Fibroblast of skin of left quadriceps (primary cell): ENCODE measurements at places on chromosomes 7 and 10.
A peak's percentile ranks its signal among the peaks of the same experiment; 100 is the strongest.

- no peak for DNase-seq
These were observed 175.6 kb upstream of the VWC2 start for GRCh38 chr7:49597805-49598204.

- DNase-seq = no peak
These were observed 15.9 kb downstream of the FAM53B start for GRCh38 chr10:124728071-124728829.

DNA sequence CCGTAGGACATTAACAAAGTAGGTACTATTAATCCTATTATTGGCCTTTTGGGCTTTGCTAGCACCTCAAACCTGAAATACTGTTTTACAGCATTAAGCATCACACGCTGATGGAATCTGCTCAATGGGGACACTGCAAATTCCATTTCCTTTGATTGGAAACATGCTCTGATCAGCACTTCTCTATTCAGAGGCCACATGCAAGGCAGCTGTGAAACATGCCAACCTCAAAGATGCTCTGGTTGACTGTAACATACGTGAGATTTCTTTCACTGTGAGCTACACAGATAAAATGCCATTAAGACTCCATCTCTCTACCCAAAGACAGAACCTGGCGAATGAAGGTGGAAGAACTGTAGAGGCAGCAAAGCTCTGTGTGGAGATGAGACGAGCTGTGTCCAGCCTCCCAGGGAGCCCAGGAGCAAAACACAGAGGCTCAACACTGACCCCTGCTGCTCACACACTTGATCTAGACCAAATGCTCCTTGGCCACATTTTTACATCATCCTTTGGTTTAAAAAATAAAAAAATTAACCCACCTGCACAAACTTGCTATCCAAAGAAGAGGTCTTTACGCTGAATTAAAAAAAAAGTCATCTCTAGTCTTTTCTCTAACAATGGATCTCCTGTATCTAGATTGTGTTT is 8.0 kb downstream of the RSU1 start:
- no peak for DNase-seq

- no peak for DNase-seq
These were observed 9.2 kb downstream of the TNPO3 start for GRCh38 chr7:129045682-129046081.

- DNase-seq = no peak
These were observed 28.9 kb downstream of the CNNM1 start for GRCh38 chr10:99358101-99358500.

GRCh38 chr10:132503581-132504421 is 33.8 kb upstream of the INPP5A start:
- no peak for DNase-seq

DNA sequence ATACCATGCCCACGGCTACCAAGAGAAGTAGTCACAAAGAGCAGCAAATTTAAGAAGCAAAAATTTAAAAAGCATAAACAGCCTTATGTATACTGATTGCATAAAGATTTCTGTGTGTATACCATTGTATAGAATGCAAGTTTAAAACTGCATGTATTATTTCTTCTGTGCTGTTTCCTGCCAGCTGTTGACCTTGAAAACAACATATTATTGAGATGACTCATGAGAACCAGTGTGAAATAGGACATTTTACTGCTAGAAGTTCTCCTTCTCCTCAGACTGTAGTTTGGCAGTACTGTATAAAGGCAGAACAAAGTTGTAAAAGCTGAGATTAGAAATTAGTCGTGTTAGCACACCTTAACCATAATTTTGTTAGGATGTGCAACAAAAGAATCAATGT is 42.3 kb upstream of the SGCE start:
- DNase-seq = peak; percentile 68

- DNase-seq = no peak
These were observed 8.2 kb downstream of the AGFG2 start for GRCh38 chr7:100546926-100547800.

- DNase-seq = no peak
These were observed 35.7 kb downstream of the PPP1R9A start for GRCh38 chr7:94943134-94943533.

DNA sequence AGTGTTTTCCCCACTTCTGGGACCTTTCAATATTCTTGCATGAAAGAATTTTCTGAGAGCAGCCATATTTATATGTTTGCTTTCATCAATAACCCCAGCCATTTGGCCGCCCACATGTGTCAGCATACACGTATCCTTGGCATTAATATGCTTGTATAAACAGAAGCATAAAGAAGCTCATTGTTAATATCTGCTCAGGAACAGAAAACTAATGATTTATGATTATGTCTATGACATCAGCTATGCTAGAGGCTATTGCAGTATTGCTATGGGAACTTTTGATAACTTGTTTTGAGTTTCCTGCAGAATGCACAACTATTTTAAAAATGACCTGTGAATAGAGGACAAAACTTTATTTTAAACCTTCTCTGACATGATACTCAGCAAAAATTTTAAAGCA is 300.9 kb upstream of the MTPN start:
- DNase-seq = no peak

GRCh38 chr7:30657131-30657530 is 25.1 kb downstream of the CRHR2 start:
- no peak for DNase-seq

DNA sequence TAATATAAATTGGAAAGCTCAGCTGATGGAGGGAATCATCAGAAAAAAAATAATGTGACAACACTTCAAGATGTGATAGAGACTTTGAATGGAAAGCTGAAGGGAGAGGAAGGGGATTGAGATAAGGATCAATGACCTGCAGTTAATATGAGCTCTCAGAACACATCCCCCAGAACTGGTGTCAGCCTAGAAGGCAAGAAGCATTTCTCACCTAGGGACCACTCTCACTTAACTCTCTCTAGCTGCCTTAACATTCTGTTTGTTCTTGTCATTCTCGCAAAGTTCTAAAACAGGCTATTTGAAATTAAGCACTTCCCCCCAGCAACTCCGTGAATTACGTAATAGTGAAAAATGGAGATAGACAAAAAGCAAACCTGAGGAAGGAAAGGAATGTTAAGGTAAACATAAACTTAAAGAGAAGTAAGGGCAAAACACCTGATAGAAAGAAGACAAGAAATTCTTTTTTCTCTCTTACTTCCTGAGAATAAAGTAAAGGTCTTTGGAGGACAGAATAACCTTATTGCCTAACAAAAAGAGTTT is 1.2 kb upstream of the MPP7 start:
- DNase-seq = no peak

GRCh38 chr7:26061678-26062603 is 90.1 kb upstream of the NFE2L3 start:
- peak; percentile 5 for DNase-seq

- no peak for DNase-seq
These were observed 43.6 kb upstream of the JAZF1 start for GRCh38 chr7:28224172-28224571.

DNA sequence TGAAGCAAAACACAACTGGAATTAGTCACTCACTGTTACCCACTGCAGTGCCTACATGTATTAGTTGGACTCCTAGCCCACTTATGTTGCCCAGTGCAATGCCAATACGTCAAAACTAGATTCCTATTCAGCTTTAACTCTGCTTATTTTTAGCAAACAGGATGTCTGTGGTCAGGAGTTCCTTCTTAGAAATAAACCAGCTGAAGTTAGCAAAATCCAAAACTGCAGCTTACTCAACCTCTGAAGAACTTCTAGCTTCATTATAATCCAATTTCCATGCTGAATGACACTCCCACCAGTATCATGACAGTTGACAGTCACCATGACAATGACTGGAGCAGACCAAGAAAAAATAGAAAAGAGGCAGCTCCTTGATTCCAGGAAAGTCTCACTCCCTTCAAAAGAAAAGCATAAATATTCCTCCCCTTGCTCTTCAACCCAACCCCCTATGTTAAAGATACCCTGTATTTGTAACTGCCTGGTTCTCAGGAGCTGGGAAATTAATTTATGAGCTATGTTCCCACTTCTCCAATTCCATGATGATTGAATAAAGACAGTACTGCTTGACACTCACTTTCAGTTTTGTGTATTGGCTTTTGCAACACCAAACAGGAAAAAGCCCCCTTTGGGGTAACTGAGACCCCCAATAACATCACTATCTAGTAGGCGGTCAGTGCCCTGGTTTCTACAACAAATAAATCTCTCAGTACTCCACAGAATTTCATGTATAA is 327.4 kb downstream of the SORCS1 start:
- no peak for DNase-seq

DNA sequence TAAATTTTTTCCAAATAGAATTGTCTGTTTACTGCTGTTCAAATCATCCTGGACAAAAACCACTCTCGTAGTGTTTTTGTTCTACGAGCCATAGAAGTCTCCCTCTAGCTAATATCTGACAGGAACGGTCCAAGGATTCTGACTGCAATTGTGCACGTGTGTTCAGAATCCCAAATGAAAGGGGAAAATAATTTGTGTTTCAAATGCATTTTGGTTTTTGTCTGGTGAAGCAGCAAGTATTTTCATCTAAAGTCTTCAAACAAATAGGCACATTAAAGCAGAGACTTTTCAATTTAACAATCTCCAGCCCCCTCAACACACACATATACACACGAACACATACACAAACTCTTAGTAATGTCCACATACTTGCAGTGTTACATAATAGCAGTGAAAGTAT is 475 bp downstream of the NEUROD6 start:
- no peak for DNase-seq

DNA sequence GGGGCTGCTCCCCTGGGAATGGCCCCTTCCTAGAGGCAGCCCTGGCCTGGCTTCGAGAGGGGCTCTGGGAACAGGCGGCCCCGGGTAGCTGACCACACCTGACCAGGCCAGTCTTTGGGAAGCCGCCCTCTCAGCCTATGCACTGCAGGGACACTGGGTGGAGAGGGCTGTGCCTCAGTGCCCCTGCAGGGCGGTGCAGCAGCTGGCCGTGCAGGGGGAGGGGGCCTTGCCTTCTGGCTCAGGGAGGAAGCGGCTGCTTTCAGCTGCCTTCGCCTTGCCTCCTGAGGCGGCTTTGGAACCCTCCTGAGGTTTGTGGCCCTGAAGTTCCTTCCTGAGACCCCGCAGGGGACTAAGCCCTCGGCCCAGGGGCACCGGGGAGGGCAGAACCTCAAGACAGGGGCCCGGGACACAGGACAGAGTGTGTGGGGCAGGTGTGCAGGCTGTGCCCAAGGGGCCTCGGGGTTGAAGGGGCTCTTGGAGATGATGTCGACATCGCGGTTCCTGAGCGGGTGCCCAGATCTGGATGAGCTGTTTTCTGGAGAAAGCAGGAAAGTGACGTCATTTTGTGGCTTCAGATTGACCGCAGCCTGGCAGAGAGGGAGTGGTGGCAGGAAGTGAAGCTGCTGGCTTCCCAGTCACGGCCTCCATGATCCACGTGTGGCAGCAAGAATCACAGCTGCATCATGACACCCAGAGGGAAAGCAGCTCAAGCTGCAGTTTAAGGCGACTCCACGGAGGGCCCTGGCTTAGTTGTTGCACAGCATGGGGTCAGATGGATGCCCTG is 17.7 kb downstream of the ADAM8 start:
- peak; percentile 91 for DNase-seq

- no peak for DNase-seq
These were observed 8.9 kb upstream of the EMX2 start for GRCh38 chr10:117533507-117534281.

- DNase-seq = no peak
These were observed 24.5 kb downstream of the HHEX start for GRCh38 chr10:92714152-92714845.

- no peak for DNase-seq
These were observed 153.0 kb downstream of the ATE1 start for GRCh38 chr10:121774813-121775212.

- no peak for DNase-seq
These were observed 48.7 kb downstream of the FAM171A1 start for GRCh38 chr10:15322356-15322755.

- DNase-seq = no peak
These were observed 52.0 kb downstream of the TCAF1 start for GRCh38 chr7:143849785-143850479.
